ENCODE measurements at places on chromosomes 3 and 15. TPM values are rescaled to one million over a fixed set of nuclear protein-coding genes. Genes with fewer than 3 reads are reported as not detected.

The PIK3CB gene
- 17.6 TPM for total RNA-seq

The SNRPN gene
- 44.2 TPM for total RNA-seq

GRCh38 chr3:47008851-47009224 is 29.4 kb downstream of the NBEAL2 start:
- DNase-seq: no peak
- no peaks in the 10 kb centered on the region for H3K4me1 ChIP-seq
- H3K4me3 ChIP-seq: peak overlapping the region; percentile 26
- H3K27me3 ChIP-seq: no peaks in the 10 kb centered on the region

GRCh38 chr3:184596886-184597575 is 35.4 kb downstream of the EPHB3 start:
- peaks cover 11% of the 10 kb centered on the region for H3K27me3 ChIP-seq
- no peaks in the 10 kb centered on the region for H3K36me3 ChIP-seq
- H3K27ac ChIP-seq: no peak overlapping the region
- no peak overlapping the region for H3K4me3 ChIP-seq
- no peaks in the 10 kb centered on the region for H3K4me1 ChIP-seq

DNA sequence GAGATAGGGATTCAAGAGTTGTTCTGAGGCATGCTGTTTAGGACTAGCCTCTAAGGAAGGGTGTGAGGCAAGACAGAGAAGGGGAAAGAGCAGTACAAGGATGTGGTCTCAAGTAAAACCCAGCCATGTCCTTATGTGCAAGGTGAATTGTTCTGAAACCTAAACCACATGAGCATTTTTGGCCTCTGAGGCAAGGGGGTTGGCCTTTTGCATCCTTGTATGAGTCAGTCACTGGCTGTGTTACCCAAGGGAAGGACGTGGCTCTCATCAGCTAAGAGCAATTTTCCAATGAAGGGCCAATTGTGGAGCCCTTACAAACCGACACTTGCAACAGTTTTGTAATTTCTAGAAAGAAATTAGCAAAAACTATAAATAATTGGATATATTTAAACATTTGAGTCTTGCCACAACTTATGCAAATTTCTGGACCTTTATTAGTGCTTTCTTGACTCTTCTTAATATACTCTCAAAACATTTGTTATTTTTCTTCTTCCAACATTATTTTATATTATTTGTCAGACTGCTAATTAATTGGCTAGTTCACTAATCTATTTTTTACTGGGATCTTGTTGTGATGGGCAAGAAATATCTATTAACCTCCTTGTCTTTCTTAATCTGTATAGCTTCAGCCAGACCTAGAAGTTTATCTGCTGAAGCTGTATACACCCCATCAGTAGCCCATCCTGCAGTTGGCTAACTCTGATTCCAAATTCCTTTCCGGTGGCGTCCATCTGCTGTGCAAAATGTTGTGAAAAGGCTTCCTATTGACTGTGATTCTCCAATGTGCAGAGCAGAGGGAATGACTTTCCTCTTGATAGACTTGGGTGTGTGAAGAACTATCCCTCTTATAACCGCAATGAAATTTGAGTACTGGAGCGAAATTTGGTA is 97.7 kb upstream of the P2RY1 start:
- H3K4me3 ChIP-seq: no peak overlapping the region
- no peak overlapping the region for H3K27ac ChIP-seq
- no peaks in the 10 kb centered on the region for H3K4me1 ChIP-seq

GRCh38 chr3:121992601-121993560 is 29.2 kb downstream of the ILDR1 start:
- DNase-seq: no peak
- H3K36me3 ChIP-seq: no peaks in the 10 kb centered on the region
- no peaks in the 10 kb centered on the region for H3K4me1 ChIP-seq
- no peak overlapping the region for H3K4me3 ChIP-seq
- H3K27me3 ChIP-seq: no peaks in the 10 kb centered on the region

DNA sequence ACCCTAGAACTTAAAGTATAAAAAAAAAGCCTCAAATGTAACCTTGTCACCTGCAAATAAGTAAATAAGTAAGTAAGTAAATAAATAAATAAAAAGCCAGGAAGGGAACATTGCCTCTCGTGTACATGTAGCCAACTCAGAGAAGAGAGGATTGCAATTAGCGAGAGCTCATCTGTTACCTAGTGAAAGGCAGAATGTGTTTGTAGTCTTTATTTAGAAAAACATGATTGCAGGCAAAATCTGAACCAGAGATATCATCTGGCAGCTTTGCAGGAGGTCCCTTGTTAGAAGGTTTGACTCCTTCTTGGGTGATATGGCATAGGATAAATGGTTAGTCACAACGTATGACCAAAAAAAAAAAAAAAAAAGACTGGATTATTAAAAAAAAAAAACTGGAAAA is 71.6 kb upstream of the SYN2 start:
- no peaks in the 10 kb centered on the region for H3K4me1 ChIP-seq
- H3K27me3 ChIP-seq: no peaks in the 10 kb centered on the region
- H3K4me3 ChIP-seq: no peak overlapping the region
- no peak for DNase-seq
- no peak overlapping the region for H3K27ac ChIP-seq

Data from CD8-positive, alpha-beta memory T cell (primary cell).